ENCODE measurements at places on chromosomes 16 and 17.
A peak's percentile ranks its signal among the peaks of the same experiment; 100 is the strongest.

DNA sequence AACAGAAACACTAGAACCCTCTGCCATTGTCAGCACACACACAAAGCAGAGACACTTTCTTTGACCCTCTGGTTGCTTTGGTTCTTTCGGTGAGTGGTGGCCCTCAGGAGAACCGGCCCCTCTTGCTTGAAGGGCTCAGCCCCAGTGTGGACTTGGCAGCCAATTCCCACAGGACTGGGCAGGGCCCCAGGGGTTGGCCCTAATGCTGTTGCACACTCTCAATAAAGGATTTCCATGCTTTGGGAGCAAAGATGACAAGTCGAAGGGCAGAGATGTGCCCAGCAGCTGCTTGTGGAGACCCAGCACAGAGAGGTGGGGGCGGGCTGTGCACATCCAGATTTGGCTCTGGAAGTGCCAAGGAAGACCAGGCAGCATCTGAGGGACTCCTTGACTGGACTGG is 149.0 kb downstream of the NTN1 start:
- no peak for DNase-seq

DNA sequence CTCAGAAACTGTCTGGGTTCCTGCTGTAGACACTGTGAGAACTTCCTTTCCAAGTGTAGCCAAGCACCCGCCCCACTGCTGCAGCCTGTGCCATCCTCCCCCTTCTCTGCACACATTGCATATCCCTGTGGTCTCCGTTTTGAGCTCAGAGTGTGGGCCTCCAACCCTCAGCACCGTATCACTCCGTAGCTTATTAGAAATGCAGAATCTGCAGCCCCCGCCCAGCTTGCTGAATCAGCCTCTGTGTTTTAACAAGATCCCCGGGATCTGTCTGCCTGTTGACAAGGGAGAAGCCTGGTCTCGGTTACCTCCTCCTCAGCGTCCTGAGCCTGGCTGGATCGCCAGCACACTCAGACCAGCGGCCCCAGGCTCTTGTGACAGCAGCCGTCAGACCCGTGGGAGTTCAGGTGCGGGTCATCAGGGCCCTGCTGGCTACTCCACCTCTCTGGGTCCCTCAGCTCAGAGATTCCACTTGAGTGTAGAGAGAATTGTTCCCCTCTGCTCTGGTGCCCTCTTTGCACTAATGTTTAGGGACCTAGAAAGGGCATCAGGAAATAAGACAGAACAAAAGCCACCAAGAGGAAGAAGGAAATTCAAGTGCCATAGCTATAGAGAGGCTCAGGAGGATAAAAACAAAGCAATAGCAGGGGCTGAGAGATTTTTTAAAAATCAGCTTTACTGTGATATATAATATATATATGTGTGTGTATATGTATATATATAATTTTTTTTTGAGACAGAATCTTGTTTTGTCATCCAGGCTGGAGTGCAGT is 92.3 kb downstream of the PITPNC1 start:
- DNase-seq = no peak

- peak; percentile 85 for DNase-seq
Observed at GRCh38 chr16:96935-97381, 18.9 kb downstream of the MPG start.

- peak; percentile 83 for DNase-seq
Observed at GRCh38 chr17:35086931-35087573, 23.5 kb upstream of the RFFL start.

GRCh38 chr16:73483934-73484711 is 436.2 kb upstream of the ZFHX3 start:
- DNase-seq = no peak

GRCh38 chr17:72591289-72592241 is 470.7 kb downstream of the SOX9 start:
- DNase-seq = peak; percentile 55

DNA sequence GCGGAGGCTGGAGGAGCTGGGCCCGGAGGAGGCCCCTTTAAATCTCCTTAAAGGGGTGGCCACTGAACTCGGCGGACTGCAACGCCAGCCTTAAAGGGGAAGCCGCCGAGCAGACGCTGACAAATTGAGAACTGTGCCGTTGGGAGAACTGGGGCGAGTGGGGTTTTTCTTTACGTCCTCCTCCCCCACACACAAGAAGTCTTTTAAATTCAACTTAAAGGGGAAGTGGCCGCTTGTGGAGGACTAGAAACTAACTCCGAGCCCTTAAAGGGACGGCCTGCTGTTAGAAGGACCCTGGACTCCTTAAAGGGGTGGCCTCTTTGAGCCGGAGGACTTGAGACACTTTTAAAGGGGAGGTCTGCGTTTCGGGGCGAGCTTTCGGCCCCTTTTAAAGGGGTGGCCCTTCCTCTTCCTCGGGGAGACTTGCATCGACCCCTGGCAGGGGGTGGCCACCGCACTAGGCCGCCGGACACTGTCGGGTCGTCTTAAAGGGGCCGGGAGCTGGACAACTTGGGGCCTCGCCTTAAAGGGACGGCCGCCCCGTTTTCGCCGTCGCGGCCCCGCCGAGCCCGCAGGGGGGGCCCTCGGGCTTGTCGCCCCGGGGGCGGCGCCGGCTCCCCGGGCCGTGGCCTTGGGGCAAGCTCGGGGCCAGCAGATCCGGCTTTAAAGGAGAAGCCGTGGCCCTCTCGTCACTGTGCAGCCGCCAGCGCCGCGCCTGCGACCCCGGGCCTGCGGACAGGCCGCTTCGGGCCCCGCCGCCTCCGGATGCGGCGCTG is 688 bp downstream of the FBRS start:
- peak; percentile 100 for DNase-seq

DNA sequence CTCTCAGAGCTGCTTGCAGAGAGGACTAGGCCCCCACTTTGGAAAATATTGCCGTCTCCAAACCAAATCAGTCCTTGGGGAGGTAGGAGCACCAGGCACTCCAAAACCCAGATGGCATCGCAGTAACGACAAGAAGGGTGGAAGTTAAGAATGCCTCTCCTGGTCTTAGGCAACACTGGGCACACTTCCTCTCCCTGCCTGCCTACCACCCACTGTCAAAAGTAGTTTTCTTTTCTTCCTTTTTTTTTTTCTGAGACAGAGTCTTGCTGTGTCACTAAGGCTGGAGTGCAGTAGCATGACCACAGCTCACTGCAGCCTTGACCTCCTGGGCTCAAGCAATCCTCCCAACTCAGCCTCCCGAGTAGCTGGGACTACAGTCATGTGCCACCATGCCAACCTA is 47.2 kb downstream of the SRL start:
- no peak for DNase-seq

GRCh38 chr16:87288753-87289362 is 28.3 kb downstream of the C16orf95 start:
- no peak for DNase-seq
